NCI-H2081 treated with DMSO at 0.1 percent for 48 hours (cell line): ENCODE measurements at places on chromosomes 3 and 15.

- no peak for DNase-seq
Observed at GRCh38 chr15:56765251-56765650, 31.9 kb upstream of the ZNF280D start.

DNA sequence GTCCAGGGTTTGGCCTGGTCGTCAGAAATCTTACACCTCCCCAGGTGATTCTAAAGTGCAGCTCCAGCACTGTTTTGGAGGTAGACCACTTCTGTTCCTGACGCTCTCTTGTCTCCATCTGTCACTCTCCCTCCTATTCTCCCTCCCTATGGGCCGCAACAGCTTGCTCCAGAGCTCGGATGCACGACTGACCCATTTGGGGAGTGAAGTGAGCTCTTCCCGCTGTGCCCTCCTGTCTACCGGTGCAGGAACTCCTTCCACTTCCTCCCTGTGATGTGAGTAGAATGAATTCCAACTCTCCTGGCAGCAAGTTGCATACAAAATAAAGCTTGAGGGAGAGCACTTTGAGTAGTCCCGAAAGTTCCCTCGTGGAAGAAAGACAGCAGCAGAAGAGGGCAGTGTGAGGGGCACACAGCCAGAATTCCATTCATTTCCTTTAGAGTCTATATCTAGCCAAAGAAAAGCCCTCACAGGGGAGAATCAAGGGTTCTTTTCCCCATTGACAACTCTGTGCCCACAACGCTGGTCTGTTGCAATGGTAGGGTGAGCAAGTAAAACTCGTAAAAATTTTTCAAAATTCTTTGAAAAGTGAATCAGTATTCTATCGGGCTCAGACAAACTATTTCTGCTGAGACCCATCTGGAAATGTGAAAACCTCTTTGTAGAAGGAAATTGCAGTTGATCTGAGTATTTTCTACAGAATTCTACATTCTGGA is 39.9 kb upstream of the BDH1 start:
- no peak for DNase-seq

DNA sequence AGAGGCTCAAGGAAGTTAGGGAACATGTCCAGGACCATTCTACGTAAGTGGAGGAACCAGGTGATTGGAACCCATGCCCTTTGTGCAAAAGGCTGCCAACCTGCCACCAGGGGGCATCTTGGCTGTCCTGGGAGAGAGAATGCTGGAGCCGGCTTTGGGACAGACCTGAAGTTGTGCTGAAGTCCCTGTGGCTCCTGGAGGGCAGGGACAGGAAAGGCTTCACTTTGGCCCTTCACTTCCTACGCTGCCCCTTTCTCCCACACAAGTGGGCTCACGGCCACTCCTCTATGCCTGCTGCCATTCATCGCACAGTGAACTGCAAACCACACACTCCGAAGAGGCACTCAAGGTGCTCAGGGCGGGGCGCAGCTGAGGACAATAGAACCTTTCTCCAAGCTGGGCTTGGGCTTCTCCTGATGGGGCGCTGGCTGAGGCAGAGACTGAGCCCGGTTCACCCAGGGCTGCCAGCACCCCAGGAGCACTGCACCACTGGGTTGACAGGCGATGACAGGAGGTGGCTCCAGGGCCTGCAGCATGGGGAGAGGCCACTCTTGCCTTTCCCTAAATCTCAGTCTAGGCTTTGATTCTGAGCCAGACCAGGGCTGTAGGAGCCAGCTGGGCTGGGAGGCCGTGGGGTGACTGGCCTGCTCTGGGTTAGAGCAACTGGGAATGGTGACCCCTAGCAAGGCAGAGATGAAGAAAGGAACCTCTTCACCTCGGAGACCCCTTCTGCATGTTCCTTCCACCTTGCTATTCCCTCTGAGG is 8.4 kb downstream of the SHF start:
- no peak for DNase-seq

DNA sequence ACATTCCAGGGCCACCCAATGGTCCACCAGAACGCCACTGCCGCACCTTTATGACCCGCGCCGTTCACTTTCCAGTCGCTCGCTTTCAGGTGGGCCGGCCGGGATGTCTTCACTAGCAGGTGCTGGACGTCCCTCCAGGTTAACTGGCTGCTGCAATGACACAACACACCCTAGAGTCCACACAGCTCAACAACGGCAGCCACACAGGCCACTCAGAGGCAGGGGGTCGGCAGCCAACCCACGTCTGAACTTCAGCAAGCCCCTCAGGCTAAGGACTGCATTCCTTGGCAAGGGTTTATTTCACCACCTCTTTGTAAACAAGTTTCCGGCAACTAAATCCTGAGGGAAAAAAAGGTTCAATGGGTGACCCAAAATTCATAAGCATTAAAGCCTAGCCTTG is 89.2 kb upstream of the SNRPA1 start:
- DNase-seq: no peak

DNA sequence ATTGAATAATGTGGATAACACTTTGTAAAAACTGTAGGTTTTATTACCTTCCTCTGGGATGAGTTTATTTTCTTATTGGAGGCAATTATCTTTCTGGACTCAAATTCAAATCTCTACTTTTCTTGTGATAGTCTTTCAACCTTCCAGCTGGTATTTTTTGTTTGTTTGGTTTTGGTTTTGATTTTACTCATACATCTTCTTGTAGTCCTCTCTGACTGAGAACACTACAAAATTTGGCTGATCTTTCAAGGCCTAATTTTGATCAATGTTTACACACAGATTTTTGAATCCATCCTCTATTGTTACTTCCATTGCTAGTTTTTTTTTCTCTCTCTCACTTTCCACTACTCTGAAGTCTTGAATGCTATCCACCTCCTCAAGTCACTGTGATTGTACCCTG is 303.8 kb upstream of the NECTIN3 start:
- no peak for DNase-seq

- DNase-seq: no peak
Observed at GRCh38 chr15:41323611-41324010, 8.8 kb downstream of the OIP5 start.

DNA sequence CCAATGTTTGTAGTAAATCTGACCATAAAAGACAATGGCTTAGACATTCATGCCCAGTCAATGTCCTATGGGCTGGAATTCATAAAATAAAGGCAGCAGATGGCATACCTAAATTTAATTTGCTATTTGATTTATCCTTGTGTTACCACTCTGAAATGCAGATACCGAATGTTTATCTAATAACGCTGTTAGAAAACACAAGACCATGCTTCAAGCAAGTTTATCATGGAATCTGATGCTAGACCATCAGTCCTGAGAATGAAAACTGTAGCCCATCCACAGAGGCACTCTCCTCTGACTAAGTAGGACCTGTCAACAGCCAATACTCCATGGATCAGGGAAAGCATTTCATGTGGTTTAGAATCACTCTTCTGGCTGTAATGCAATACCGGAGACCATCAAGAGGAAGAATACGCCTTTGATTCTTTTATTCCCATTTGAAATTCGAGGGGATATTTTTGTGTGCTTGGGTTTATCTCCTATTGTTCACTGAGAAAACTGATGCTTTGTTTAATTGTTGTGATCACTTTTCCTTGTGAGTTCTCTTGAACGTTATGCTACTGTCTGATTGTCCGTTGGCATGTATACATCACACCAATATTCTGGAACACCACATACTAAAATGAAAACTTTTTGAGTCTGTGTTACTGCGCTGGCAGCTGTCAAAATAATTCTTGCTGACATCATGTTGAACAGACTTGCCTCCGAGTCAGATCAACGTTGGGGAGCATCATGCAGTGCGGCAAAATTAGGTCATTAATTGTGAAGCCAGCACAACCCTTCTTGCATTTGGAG is 12.1 kb upstream of the CPB1 start:
- no peak for DNase-seq

DNA sequence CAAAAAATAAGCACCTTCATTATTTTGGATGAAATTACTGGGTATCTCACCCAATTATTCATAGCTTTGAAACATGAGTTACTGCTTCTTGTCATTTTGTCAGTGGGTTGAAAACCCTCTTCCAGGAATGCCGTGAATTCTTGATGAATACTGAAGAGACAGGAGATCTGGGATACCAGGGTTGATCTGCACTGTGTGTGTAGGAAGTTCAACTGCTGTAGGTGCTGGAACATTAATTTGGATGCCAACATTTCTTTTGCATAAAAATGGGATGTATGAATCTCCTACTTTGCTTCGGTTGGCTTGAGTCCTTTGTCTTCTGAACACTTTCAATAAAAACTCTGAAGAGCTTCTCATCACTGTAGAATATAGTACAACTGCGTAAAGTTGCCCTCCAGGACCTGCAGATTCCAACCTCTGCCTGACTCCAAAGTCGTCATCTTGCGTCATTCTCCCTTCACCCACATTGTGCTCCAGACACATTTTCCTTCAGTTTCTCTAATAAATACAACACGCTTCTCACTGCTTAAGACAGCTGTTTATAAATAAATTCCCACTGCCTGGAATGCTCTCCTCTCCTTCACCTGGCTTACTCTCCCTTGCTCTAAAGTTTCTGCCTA is 312.7 kb upstream of the TGFBR2 start:
- no peak for DNase-seq

GRCh38 chr3:171454041-171454440 is 6.2 kb downstream of the TNIK start:
- DNase-seq: no peak

DNA sequence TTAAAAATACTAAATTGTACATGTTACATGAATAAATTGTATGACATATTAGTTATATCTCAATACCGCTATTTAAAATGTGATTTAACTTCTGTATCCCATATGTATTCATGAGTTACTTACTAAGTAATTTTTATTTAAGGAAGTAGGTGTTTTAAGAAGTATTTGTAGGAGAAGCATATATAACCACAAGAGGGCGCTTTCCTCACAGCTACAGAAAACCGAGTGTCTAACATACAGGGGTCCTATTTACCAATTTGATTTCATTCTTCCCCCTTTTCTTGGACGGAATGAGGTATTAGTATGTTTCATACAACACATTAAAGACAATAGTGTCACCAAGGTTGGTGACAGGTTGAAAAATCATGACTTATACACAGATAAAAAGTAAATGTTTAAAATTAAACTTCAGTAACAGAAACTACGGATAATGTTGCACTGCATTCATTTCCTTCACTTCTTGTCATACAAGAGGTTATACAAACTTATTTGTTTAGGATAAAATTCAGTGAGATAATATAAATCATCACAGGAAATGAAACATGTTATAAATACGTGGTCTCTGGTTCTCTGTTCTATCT is 253.6 kb downstream of the MAGI1 start:
- DNase-seq: no peak

DNA sequence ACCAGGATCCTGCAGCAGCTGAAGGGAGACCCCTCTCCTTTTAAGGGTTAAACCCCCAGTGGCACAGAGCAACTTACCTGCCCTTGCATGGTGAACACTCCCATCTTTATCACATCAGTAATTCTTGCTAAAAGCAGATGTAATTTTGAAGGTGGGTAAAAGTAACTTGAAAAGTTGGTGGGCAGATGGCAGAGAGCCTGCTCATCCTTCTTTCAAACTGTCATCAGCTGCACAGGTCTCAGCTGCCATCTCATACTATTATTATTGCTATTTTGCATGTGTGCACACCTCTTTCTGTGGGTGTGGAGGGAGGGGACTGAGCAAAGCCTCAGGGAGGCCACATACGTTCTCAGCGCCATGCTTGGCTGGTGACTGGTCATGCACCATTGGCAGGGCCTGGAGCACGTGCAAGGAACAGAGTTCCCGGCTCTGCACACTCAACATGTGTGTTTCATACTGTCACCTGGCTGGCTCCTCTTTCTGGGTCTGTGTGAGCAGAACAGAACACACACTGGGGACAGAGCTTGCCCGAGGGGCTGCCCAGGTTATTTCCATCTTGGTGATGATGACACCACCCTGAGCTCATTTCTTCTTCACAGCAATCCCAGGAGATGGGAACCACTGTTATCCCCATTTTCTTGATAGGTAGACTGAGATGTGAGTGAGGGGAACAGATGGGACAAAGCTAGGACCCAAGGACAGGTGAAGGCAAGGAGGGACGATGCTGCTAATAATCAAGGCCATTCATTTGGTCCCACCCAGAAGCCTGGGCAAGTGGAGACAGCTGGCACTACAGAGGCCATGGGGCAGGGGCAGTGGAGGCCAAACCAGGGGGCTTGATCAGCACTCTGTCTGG is 95.8 kb upstream of the KLF13 start:
- DNase-seq: no peak

- DNase-seq: no peak
Observed at GRCh38 chr3:39108200-39108710, 775 bp downstream of the TTC21A start.

GRCh38 chr3:21936207-21936606 is 185.2 kb upstream of the ZNF385D start:
- DNase-seq: no peak

GRCh38 chr3:38755130-38755529 is 60.9 kb downstream of the SCN10A start:
- no peak for DNase-seq

GRCh38 chr3:110344487-110344886 is 727.1 kb upstream of the NECTIN3 start:
- DNase-seq: no peak

DNA sequence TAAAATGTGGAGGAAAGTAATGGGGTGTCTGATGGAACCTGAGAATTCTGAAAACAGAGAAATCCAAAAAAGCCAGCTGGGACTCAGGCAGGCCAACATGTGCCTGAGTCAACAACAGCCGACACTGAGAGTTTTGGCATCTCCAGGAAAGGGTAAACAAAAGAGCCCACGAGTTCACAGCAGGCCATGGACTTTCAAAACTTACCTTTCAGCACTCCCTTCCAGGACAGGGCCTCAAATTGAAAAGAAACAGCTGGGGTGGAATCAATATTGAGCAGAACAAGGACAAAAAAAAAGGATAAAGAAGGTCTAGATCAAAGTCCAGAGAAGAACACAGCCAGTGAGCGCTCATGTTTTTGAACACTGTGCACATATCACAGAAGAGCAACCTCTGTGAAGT is 735.4 kb upstream of the GRM7 start:
- DNase-seq: no peak

- DNase-seq: no peak
Observed at GRCh38 chr15:40968290-40969085, 15.2 kb downstream of the CHAC1 start.

- DNase-seq: no peak
Observed at GRCh38 chr3:114660124-114660523, 366.3 kb downstream of the TIGIT start.

DNA sequence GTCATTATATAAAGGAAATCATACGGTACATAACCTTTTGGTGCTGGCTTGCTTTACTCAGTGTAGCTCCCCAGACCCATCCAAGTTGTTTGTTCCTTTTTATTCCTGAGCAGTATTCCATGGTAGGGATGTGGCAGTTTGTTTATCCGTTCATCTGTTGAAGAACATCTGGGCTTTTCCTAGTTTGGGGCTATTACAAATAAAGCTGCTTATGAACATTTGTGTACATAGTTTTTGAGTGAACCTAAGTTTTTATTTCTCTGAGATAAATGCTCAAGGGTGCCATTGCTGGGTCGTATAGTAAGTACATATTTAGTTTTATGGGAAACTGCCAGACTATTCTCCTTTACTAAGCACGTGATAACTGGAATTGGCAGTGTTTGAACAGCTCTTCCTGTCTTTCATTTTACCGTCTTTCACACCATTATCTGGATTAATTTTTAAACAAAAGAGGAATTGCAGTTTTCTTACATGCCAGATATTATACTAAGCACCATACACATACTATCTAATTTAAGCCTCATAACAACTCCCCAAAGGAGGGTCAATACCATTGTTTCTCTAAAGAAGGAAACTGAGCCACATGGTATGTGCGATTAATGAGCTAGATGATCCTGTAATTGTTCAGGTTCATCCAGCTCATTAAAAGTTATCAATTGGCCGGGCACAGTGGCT is 85.6 kb downstream of the PTPRG start:
- no peak for DNase-seq
